Stimulated activated CD8-positive, alpha-beta memory T cell treated with anti-CD3 and anti-CD28 coated beads, Interleukin-2, amount 100 ng/mL, for 1 hour (primary cell): ENCODE measurements at places on chromosomes 7 and 10.

DNA sequence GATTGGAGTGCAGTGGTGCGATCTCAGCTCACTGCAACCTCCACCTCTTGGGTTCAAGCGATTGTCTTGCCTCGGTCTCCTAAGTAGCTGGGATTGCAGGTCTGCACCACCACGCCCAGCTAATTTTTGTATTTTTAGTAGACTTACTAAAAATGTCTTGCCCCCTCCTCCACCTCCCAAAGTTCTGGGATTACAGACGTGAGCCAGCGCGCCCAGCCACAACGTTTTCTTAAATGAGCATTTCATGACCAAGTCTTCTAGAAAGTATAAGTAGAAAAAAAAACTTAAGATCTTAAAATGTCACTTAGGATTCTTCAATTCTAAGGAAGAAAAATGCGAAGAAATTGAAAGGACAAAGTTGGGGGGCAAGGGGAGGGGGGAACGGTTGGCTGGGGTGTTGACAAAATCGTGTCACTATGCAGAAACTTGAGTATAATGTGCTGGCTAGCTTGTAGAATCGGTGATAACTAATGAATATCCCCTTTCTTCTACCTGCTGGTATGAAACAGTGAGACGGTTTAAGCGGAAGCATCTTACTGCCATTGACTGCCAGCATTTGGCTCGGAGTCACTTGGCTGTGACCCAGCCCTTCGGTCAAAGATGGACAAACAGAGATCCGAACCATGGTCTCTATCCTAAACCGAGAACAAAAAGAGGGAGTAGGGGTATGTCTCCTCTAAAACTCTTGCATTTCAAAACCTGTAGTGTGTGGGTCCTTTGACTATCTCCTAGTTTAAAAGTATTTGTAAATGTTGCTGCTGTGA lies 12.7 kb downstream of the FBH1 start:
- no peak for DNase-seq

- DNase-seq: no peak
These were observed 57.7 kb upstream of the KCNIP2 start for GRCh38 chr10:101901340-101901739.

- no peak for DNase-seq
These were observed 22.5 kb downstream of the CFAP43 start for GRCh38 chr10:104209575-104210198.

DNA sequence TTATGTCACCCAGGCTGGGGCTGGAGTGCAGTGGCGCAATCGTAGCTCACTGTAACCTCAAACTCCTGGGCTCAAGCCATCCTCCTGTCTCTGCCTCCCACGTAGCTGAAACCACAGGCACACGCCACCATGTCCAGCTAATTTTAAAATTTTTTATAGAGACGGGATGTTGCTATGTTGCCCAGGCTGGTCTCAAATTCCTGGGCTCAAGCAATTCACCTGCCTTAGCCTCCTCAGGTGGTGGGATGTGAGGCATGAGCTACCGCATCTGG lies 123.2 kb upstream of the PARD3 start:
- no peak for DNase-seq

- DNase-seq: no peak
These were observed 10.6 kb upstream of the SUN1 start for GRCh38 chr7:821688-822087.

DNA sequence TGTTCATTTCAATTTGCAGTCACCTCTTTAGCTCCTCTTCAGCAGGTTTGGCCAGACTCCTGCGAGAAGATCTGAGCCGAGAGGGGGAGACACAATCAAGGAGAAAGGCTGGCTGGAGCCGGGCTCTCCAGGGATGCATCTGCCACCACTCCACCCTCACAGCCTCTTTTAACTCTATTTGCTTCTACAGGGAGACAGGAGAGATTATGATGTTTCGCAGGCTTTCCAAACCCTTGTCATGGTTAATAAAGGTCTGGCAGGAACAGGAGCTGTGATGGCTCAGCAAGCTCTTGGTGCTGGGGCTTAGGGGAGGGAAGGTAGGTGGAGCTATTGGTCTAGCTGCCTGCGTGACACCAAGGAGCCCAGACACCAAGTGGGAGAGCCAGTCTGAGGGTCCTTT lies 448.1 kb upstream of the PODXL start:
- no peak for DNase-seq

DNA sequence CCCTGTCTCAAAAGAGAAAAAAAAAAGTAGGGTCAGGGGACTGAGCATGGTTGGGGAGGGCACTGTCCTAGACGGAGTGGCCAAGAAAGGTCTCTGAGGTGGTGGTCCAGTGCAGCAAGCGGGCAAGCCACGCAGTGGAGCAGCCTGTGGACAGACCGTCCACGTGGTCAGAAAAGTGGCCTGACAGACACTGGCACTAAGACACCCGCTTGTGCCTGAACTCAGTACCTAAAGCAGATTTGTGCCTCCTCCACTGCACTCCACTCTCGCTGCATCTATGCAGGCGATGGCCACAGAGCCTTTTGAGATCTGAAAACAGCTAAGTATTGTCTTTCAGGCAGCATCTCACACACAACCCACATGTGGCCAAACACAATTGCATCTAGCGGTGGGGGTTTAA lies 8.8 kb downstream of the ASB10 start:
- DNase-seq: no peak

GRCh38 chr10:124259139-124259825 lies 159.4 kb downstream of the OAT start:
- DNase-seq: no peak

GRCh38 chr7:19663816-19664462 lies 44.9 kb downstream of the POLR1F start:
- DNase-seq: no peak

DNA sequence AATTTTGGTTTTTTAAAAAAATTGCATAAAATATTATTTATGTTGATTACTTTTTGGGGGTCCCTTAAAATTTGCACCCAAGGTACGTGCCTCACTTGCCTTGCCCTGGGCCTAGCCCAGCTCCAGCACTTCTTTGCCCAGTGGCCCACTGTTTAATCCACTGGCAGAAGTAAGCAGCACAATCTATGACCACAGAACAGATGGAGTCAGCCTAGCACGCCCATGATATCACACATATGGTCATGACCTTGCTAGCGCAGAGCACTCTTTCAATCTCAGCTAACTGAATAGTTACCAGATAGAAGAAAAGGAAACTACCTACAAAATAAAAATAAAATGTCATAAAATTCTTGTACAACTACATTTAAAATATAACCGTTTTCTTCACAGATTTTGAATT lies 5.6 kb downstream of the OGA start:
- no peak for DNase-seq

DNA sequence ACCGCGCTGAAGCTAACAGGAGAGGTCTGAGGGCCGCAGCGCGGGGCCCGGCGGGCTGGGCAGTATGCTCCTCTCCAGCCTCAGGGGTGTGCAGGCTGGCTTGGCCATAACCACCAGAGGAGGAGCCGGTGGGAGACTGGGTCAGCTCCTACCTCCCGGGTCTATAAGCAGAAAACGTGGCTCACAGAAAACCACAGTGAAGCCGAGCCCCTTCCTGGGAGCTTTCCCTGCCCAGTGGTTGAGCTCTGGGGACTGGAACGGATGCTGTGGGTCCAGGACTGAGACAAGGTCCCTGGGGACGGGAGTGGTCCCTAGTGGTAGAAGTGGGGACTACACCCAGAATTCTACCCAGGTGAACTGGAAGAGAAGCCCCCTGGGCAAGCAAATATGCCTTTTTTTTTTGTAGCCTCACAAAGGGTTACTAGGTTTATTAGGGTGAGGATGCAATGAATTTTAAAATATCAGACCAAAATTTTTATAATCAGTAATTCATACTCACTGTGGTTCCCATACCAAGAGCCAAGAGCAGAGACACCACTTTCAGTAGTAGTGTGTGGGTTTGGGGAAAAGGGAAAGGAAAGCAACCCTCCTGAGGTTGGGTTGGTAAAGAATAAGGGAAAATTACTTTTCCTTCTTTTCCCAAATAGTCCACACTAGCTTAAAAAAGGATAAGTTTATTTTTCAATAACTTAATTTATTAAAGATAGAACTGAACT lies 67.9 kb upstream of the PRKCQ start:
- DNase-seq: peak; percentile 50

- DNase-seq: no peak
These were observed 387.1 kb downstream of the IPMK start for GRCh38 chr10:57880446-57881227.

DNA sequence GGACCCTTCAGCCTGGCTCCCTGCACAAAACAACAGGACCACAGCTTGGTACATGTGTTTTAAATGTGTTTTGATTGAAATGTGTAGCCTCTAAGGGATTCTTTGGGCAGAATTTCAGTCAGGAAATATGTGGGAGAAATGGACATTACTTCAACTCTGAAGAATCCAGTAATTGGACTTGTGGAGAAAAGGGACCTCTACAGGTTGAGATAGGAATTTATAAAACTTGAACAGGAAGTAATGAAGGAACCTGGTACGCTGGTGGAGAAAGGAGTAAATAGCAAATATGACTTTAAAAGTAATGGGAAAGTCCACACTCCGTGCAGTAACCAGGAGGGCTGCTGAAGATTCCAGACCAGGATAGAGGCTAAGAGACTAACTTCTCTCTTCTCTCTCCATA lies 220.5 kb downstream of the LHFPL3 start:
- DNase-seq: no peak

GRCh38 chr7:90994601-90995000 lies 269.6 kb upstream of the FZD1 start:
- DNase-seq: no peak

DNA sequence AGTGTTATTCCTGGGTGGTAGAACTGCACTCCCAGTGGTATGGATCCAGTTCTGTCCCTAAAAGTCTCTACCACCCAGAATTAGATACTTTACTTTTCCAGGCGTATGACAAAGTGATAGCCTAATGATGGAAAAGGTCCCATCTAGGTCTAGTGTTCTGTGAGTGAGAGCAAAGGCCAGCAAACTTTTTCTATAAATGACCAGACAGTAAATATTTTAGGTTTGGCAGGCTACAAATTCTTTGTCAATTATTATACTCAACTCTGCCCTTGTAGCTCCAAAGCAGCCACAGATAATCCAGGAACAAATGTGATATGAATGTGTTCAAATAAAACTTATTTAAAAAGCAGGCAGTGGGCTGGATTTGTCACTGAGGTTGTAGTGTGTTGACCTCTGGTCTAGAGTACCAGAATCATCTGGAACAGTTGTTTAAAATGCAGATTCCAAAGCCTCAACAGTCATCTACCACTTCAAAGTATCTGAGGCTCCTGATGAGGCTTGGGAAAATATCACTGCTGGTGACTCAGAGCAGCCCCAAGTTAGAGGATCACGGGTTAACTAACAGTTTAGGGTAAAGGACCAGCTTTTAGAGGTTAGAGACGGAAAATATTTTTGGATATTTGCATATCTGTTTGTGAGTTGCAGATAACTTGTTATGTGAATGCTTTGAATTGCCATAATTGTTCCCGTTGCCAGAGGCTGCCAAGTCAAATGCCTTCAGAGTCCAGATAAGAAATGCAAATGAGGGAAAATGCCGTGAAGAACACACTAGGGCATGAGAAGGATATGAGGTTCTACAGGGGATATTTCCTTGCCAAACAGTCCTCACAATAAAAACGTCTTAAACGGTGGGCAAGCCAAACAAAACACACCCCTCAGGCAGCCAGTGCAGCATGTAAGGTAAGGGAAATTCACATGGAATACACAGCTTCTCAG lies 19.4 kb downstream of the NRAP start:
- DNase-seq: no peak
